ENCODE measurements at places on chromosomes 11 and 22.

GRCh38 chr11:71539017-71539416 lies 1.2 kb downstream of the KRTAP5-8 start:
- no peak for DNase-seq

- peak; percentile 59 for DNase-seq
These were observed 21.8 kb upstream of the RRM1 start for GRCh38 chr11:4072668-4073285.

DNA sequence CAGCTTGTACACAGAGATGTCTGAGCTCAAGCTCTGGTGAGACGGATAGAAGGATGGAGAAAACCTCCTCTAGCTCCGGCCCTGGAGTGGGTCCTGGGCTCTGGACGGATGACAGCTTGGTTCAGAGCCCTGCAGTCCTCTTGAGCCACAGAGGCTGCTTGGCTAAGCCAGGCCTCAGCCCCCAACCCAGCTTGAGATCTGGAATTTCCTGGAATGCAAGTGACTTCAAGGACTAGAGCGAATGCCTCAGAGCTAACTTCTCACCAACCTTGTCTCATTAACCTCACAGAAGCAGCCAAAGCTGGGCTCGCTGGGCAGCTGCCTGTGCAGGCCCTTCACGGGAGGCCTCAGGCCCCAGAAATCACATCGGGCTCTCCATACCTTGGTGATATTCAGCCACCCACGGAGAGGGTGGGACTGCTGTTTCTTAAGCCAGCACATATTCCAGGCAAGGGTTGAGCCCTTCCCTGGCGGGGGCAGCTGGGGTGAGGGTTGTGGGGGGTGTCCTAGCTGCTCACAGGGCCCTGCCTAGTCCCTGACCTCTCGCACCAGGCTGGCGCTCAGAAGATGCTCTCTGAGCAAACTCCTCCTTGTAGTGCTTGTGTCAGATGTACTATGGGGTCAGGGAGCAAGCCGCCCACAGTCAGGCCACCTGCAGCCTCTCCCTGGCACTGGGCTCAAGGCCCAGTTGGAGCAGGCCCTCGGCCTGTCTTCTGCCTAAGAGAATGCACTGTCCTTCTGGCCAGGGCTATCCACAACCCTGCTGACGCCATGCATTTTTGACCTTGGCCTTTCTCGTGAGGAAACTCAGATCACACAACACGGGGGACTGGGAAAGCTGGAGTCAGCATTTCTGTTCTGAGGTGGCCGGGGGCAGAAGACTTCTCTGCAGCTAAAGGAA lies 73.6 kb upstream of the TTLL12 start:
- DNase-seq, result no peak

GRCh38 chr11:44604171-44604581 lies 38.7 kb downstream of the CD82 start:
- no peak for DNase-seq

DNA sequence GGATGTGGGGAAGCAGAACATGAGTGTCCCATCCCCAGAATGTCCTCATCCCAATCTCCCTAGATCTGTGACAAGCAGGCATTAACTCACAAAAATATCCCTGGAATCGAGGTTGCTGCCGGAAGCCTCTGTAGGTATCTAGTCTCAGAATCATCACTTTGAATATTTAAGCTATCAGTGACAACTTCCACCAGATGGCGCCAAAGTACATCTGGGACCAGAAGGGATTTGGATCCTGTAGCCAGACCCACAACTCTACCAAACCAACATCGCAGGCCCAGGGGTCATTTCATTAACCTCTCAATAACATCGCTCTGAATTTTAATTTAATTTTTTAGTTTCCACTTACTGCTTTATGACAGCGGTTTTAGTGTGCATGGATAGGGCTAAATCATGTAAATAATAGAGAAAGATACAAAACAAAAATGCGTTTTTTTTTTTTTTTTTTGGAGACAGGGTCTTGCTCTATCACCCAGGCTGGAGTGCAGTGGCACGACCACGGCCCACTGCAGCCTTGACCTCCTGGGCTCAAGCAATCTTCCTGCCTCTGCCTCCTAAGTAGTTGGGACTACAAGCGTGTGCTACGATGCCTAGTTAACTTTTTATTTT lies 1.1 kb upstream of the EXT2 start:
- peak; percentile 75 for DNase-seq

DNA sequence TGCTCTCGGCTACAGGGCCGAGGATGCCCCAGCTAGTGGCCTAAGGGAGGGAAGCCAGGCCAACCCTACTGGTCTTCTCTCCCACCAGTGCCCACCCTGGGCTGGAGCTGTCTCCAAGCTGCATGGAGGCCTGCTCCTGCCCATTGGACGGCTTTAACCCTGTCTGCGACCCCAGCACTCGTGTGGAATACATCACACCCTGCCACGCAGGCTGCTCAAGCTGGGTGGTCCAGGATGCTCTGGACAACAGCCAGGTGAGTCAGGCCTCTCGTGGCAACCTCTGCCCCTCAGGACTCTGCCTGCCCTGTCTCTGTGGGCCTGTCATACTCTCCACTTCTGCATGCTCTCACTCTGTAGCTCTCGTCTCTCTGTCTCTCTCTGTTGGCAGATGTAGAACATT lies 44.1 kb upstream of the TPBGL start:
- DNase-seq, result no peak

DNA sequence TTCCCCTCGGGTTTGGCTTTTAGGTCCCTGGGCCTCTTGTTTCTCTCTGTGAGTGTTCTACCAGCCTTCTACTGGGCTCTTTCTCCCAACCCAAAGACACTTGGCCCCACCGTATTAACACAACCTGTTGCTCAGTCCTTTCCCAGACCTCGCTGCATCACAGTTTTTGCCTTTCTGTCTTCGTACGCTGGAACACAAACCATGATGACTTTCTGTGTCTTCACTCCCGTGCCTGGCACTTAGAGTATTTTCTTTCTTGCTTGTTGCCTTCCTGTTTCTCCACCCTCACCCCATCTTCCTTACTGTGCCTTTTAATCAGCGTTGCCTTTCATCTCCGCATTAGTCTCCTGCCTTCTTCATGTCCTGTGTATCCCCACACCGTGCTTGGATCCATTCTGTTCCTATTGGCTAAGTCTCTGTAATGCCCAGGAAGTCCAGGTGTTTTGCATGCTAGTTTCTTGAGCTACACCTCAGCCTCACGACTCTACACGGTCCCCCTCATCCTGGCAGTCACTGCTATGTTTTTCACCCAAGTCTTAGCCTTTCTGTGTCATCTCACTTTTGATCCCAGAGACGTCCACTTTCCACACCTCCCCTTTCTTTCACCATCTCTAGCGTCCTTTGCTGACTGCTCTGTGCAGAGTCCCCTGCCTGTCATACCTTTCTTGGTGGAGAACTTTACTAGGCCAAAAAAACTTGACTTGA lies 1.6 kb downstream of the MARK2 start:
- no peak for DNase-seq

DNA sequence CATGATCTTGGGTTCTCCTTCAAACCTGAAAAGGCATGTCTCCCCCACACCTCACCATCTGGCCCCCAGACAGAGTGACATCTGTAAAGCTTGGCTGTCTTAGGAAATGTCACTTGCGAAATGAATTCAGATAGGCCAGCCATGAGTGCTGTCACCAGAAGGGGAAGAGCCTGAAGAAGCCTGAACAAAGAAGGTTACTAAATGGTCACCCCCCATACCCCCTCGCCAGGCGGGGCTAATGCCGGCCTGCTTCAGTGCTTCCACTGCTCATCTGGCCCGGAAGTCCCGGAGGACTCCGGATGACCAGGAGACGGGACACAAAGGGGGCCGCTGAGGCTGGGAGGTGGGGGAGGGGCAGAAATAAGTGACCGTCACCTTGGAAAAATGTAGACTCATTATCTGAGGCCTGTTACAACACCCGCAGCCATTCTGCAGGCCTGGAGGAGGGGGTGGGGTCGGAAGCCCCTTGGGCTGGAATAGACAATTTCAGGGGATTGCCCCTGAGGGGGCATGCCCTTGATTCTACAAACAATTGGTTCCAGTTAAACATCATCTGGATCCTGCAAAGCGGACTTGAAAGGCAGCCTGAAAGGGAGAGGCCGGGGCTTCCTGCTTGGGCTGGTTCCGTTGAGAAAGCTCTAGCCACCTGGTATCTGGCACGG lies 43.2 kb downstream of the NAT10 start:
- no peak for DNase-seq

- no peak for DNase-seq
These were observed 232.2 kb downstream of the DDX10 start for GRCh38 chr11:108897071-108897481.

- no peak for DNase-seq
These were observed 72.5 kb upstream of the ZBED5 start for GRCh38 chr11:10930224-10930971.

GRCh38 chr11:41980741-41981140 lies 521.3 kb upstream of the LRRC4C start:
- no peak for DNase-seq
